ENCODE measurements at places on chromosomes 11 and 22.
A peak's percentile ranks its signal among the peaks of the same experiment; 100 is the strongest.

DNA sequence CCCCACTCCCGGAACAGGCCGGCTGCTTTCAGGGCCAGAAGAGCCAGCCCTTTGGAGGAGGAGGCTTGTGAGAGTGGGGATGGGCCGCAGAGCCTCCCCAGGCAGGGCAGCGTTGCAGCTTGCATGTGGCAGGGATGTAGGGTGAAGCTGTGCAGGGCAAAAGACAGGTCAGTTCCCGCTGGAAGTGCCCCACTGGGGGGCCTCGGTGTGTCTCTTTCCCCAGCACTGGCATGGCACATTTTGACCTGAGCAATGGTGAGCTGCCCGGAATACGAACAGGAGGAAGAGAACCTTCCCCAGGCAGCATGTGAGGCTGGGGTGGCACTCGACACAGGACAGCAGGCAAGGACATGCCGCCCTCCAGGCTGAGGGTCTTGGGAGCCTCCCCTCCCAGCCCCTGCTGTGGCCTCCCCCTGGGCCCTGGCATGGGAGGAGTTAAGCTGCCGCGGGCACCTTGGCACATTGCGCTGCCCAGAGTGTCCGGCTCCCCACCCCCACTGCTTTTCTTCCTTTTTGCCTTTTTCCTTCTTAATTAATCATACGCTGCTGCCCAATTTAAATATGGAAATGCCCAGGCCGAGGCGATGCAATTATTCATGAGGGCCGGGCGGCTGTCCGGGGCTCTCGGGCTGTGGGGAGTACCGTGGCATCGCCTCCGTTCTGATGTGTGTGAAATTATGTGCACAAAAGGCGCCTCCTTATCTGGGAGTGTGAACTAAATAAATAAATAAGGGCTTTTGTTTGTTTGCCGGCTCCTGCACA lies 76.0 kb upstream of the WNT7B start:
- DNase-seq, result peak; percentile 37

GRCh38 chr11:128039140-128040021 lies 548.0 kb downstream of the ETS1 start:
- peak; percentile 33 for DNase-seq

DNA sequence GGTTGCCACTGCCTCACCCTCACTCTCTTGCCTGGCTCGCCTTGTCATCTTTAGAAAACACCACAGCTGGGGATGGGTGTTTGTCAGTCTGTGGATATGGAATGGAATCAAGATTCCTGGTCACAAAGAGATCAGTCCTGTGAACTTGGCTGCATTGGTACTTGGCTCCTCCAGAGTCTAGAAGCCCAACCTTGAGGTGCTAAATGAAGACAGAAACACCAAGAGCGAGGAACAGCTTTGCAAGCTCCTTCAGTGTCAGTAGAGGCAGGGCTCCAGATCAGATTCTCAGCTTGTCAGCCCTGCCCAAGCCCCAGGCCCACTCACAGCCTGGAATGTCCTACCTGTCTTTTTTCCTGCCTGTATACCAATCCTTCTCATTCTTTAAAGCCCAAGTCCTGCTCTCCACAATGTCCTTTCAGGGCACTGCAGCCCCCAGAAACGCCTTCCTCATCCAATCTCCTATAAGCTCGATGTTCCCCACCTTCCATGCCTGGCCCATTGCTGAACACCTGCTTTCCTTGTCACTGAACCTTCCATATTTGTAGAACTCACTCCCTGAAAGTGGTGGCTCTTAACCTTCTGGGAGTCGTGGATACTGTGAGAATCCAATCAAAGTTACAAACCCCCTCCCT lies 188.9 kb downstream of the BCR start:
- DNase-seq, result no peak

GRCh38 chr11:91792779-91793262 lies 431.8 kb upstream of the FAT3 start:
- no peak for DNase-seq

DNA sequence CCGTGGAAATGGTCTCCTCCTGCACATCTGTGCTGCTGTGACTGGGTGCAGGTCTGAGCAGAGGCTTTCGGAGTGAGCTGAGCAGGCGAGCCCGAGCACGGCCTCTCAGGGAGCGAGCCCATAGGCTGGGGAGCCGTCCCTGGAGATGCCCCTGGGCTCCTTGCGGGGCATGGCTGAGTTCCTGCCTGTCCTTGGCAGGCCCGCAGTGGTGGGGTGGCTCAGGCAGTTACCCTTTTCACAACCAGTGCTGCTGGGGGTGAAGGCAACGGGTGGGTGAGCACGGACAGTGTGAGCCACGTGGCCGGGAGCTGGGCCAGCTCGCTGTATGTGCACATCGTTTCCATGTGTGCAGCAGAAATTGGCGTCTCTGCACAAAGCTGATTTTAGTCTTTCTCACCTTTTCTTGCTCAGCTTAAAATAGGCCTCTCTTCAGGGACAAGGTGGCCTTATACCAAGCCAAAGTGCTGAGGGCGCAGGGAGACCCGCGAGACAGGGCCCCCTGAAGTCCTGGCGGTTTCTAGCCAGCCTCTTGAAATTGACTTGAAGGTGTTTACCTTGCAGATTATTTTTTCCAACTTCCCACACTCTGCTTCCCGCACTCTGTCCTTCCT lies at the start of gene TP53AIP1:
Gene TP53AIP1, minus strand, starts transcription at position 55 of the 611 bp plus-strand sequence. CDS start 5,053 bp downstream, outside the sequence.
- DNase-seq, result no peak

DNA sequence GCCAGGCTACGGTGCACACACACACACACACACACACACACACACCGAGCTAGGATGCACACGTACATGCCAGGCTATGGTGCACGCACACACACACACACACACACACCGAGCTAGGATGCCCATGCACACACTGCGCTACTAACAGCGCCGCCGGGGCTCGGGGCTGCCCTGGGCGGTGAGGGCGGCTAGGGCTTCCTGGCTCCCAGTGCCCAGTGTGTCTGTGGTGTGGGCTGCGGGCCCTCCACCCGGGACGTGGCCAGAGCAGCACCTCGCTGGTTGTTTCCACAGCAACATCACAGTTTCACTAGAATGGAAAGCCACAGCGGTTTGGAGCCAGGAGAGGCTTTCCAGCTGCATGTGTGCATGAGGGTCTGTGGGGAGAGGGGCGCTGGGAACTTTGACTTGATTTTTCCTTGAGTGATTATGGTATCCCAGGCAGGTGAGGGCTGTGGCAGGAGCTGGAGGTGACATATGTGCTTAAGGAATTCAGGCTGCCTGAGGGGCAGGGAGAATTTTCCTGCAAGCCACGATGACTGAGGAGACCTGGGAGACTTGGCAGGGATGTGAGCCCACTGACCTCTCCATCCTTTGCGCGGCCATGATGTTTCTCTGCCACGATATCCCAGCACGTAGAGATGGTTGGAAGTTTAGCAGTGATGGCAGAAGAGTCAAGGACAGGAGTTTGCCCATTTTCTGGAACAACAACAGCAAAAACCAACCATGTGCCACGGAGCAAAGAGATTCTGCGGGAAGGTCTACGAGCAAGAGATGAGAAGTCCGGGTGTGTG lies 195.9 kb downstream of the SNX19 start:
- no peak for DNase-seq

GRCh38 chr22:49983148-49984042 lies 22.8 kb downstream of the PIM3 start:
- DNase-seq, result no peak

DNA sequence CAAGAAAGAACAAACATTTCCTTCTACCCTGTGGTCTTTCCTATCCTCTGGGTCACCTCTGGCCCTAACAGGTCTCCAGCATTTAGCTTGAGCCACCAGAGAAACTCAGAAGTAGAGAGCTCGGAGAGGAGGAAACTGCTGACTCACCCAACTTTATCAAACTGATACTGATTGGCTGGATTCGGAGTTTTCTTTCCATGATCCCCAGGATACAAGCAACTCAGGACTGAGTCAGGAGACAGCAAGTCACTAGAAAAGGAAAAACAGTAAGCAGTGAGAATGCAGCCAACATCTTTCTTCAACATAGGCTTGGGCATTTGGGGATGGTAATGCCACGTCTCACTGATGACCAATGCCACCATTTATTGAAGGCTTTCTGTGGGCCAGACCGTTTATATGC lies 32.7 kb downstream of the THOC5 start:
- DNase-seq, result peak; percentile 86
